ENCODE measurements at places on chromosomes 3 and 15. TPM values are rescaled to one million over a fixed set of nuclear protein-coding genes. Genes with fewer than 3 reads are reported as not detected.

GRCh38 chr3:15405448-15406050 lies 21.8 kb downstream of the METTL6 start:
- no peak for DNase-seq

DNA sequence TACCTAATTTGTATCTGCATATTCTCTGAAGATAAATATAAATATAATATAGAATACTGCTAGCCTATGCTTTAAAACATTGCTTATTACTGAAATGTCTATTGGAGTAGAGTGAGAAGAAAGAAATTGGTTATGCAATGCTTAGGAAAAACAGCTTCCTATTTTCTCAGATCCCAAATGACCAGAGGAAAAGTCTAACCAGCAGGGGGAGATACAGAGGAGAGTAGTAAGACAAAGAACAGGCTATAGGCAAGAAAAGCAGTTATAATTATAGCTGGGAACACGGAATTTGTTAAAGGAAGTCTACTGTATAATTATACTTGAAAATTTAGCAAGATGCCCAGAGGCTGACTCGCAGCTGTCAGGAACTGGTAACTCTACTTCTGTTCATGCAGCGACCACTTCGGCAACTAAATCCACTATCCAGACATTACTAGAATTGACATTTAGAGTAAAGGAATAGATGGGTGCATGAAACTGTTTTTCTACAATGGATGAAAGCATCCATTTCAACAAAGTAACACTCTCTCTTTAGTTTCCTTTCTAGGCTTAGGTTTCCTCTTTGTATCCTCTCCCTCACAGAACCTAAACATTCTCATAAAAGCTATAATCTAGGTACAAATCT lies 97.2 kb downstream of the TBC1D5 start:
- DNase-seq = no peak

Gene TBC1D23
- 32.5 TPM for total RNA-seq

DNA sequence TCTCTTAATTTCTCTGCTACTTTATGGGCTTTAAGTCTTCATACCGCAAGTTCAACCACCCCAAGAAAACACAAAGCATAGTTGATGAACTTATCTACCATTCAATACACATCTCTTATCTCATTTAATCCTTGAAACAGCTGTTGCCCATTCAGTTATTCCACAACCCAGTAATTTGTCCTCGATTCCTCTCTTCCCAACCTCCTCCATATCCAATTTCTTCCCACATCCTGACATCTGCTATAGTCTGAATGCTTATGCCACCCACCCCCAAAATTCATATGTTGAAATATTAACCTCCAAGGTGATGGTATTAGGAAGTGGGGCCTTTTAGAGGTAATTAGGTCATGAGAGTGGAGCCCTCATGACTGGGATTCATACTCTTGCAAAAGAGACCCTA lies 345.4 kb downstream of the ERC2 start:
- DNase-seq = no peak

- no peak for DNase-seq
Observed at GRCh38 chr3:11170052-11170770, 15.9 kb downstream of the HRH1 start.

All from left cardiac atrium (tissue), 4 donors.